CD4-positive, alpha-beta memory T cell (primary cell): ENCODE measurements at places on chromosomes 5 and 9. TPM values are rescaled to one million over a fixed set of nuclear protein-coding genes. Genes with fewer than 3 reads are reported as not detected.
A peak's percentile ranks its signal among the peaks of the same experiment; 100 is the strongest.

GRCh38 chr9:123640792-123641222 lies 284.8 kb downstream of the CRB2 start:
- no peak for DNase-seq

The PHYHD1 gene
- 2.2 TPM for total RNA-seq

The DUSP1 gene
- 18.0 TPM for total RNA-seq

- DNase-seq = peak; percentile 96
Observed at GRCh38 chr9:114372921-114373448, 14.8 kb downstream of the AKNA start.

The PAM gene
- 25.8 TPM for total RNA-seq

The IFNK gene
- not detected for total RNA-seq

The PDZD2 gene
- 0.64 TPM for total RNA-seq

DNA sequence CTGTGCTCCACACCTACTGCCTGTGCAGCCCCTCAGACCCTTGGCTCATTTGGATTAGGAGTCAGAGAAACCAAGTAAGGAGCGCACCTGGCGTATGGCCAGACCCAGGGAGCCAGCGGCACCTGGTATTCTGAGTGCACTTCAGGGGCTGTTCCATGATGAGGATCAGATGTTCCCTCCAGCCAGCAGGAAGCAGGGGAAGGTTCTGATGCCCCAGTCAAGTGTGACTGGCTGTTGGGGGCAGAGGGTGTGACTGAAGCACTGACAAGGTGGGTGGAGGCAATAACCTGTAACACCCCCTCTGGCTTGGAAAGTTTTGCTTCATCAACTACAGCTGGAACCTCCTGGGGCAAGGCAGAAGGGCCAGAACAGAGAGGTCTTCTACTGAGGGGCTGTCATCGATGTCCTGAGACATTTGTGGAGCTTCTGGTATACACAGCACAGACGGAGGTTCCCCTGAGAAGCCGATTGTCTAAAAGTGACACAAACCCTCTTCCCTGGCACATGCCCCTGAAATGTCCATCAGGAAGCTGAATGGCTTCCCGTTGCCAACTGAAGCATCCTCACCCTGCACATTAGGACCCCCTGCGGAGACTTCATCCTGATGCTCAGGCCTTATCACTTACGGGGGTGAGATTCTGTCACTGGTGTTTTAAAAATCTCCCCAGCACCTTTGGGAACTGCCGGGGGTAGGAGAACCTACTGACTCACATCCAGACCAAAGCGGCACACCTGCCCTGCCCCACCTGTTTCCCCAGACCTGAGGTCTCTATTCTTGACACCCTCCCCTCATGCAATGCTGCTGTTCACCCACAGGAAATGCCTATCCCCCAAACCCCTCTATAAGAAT lies 21.1 kb downstream of the TRAF1 start:
- DNase-seq = no peak

The PCDHA1 gene
- not detected for total RNA-seq

DNA sequence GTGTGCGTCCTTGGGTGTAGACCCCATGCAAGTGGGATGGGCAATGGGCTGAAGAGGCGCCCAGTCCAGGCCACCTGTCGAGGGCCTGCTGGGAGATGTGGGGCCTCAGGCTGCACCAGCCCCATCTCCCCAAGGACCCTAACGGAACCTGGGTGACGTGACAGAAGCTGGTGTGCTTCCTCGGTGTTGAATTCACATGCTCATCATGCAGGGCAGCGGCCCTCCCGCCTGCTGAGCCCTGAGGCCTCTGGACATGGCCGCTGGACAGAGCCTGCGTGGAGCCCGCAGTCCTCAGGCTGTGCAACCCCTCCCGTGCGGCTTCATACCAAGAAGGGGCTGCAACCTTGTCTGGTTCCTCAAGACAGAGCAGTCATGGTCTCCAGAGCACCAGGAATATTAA lies 26.8 kb downstream of the TERT start:
- DNase-seq = no peak

The GPR151 gene
- not detected for total RNA-seq

The ZFP2 gene
- 2.2 TPM for total RNA-seq

- DNase-seq = no peak
Observed at GRCh38 chr5:124071039-124071438, 559.1 kb downstream of the CSNK1G3 start.

- no peak for DNase-seq
Observed at GRCh38 chr9:108855529-108855886, 278 bp downstream of the ACTL7B start.
